ENCODE measurements at places on chromosomes 2 and 18.

GRCh38 chr2:78417355-78417754 lies 608.1 kb upstream of the REG3G start:
- DNase-seq, result no peak

DNA sequence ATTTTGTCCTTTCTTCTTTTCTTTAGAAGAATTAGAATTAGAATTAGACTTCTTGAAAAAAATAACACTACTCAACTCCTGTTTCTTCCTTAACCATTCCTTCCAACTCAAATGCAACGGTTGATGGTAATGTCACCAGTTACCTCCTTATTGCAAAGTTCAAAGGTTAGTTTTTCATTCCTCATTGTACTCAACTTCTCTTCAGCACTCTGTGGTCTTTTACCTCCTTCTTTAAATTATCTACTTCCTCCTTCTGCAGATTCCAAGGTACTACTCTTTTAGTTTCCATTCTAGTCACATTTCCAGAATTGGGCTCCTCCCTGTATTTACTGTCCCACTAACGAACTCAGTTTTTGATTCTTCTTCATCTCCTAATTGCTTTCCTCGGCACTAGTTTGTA lies 700.7 kb downstream of the SATB2 start:
- no peak for DNase-seq

GRCh38 chr18:73615506-73615905 lies 532.1 kb downstream of the FBXO15 start:
- DNase-seq, result no peak

GRCh38 chr2:234690569-234691213 lies 193.8 kb upstream of the ARL4C start:
- DNase-seq, result no peak

DNA sequence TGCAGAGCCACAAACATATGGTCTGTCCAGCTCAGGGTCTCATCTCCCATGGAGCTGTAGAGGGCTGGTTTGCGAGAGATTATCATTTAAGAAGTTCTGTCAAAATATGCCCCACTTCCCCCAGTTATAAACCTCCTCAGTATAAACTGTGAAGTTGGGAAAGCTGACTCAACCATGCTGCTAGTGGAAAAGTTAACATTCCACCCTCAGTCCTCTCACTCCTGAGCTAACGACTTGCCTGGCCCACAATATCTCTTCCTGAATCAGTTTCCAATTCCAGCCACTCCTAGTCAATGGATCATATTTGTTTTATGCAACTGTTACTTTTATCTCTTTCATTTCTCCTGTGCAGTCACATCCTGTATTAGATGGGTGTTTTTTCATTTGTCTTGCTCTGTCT lies 326.2 kb downstream of the SETBP1 start:
- DNase-seq, result no peak

- DNase-seq, result no peak
Observed at GRCh38 chr2:152577579-152577978, 139.7 kb downstream of the PRPF40A start.

DNA sequence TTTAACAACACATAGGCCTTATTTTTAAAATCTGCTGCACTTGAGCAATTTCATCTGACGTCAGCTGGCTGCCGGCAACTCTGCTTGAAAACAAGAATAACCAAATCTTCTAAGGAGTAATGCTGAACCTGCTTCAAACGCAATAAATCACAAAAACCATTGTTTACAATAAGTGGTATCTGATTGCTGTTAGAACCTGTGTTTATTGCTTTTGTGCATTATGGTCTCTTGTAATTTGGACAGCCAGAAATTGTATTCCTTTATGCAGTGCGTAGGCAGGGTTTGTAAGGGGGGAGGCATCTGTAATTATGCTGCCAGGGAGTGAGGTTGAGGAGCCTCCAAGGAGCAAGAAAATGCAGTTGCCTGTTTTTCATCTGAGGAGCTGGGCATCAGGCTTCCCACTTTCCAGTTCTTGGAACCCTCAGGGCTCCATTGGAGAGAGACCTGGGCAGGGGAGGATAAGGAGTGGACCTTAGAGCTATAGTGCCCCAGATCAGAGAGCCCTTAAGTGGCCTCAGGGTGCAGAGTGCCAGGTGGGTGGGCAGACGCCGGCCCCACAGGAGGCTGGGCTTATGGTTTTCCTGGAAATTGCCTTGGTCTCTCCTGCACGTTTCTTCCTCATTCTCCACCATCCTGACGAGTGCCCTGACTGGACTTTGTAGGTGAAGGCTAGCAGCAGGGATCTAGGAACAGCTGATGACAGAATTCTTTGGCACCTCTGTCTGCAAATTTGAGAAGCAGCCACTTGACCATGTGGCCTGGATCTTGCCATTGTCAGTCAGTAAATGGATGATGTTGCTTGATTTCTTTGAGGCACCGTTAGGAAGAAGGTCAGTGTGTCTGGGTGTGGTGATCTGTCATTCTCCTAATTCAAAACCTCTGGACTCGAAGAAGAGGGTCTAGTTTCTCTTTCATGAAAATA lies 129.2 kb downstream of the KLHL29 start:
- DNase-seq, result no peak

DNA sequence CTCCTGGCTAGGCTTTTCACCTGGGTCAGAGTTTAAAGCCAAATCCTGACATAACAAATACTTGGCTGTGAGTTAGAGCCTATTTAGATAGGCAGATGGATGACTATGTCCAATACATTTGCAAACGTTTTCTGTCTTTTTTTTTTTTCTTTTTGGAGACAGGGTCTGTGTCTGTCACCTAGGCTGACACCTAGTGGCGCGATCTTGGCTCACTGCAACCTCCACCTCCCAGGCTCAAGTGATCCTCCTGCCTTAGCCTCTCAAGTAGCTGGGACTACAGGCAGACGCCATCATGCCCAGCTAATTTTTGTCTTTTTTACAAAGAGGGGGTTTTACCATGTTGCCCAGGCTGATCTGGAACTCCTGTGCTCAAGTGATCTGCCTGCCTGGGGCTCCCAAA lies 124.8 kb downstream of the DYM start:
- no peak for DNase-seq

DNA sequence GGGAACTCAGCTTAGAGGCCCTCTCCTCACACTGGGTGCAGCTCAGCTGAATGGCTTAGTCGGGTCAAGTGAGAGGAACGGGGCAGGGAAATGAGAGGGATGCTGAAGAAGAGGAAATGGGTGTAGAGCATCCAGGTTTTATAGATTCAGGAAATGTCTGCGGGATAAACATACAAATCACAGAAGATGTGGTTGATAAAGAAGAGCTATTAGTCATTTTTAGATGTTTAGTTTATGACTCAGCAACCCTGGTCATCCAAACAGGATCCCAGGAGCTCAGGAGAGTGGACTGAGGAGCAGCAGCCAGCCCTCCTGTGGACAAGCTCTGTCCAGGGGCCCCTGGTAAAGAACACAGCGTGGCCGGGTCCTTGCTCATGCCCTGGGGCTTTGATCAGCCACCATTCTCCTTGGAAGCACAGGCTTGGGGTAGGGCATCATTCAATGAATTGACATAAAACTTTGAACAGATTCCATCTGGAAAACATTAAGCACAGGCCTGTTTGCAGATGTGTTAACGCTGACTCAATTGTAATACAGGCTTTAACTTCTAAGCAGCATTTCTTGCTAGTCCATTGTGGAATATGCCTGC lies 83.0 kb downstream of the NPAS2 start:
- DNase-seq, result no peak
